ENCODE measurements at places on chromosomes 7 and 10. TPM values are rescaled to one million over a fixed set of nuclear protein-coding genes. Genes with fewer than 3 reads are reported as not detected.

GRCh38 chr7:68031180-68031943, 1034.7 kb downstream of the TYW1 start:
- no peaks in the 10 kb centered on the region for H3K36me3 ChIP-seq
- no peaks in the 10 kb centered on the region for H3K27me3 ChIP-seq
- H3K27ac ChIP-seq: no peak overlapping the region

EIF4H gene
- 179 TPM for total RNA-seq

C10orf62 gene
- total RNA-seq: not detected

DNA sequence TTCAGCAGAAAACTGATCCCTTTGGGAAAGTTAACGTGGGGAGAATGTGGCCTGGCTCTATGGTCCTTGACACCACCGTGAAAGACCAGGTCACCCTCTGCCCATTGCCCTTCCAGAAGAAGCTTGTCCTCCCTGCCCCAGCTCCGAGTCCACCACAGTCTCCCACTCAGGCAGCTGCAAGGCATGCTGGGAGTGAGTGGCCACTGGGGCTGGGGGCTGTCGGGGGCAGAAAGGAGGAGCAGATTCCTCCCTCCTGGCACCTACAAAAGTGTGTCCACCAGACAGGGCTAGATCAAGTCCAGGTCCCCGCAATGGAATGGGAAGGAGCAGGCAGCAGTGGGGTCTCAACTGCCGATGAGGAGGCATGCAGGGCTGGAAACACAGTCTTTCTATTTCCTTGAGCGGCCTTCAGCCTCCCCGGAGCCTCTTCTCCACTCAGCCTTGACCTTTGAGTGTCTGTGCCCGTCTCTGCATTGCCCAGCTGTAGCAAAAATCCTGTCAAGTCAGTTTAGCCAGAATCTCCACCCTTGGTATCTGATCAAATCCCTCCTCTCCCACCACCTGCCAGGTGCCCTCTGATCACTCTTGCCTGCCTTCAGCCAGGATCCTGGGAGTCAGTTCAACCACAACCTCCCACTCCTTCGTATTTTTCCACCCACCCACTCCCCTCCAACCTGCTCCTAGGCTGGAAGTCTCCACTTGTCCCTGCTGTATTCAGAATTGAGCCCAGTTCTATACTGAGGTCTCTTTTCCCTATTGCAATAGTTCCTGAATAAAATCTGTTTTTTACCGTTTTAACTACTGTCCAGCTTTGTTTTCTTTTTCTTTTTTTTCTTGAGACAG, 6.9 kb upstream of the ZNF316 start:
- H3K4me3 ChIP-seq: no peak overlapping the region
- no peaks in the 10 kb centered on the region for H3K36me3 ChIP-seq
- H3K4me1 ChIP-seq: peaks cover 2% of the 10 kb centered on the region
- no peak for DNase-seq
- H3K27ac ChIP-seq: no peak overlapping the region

RELN gene
- total RNA-seq: 2.3 TPM

DNA sequence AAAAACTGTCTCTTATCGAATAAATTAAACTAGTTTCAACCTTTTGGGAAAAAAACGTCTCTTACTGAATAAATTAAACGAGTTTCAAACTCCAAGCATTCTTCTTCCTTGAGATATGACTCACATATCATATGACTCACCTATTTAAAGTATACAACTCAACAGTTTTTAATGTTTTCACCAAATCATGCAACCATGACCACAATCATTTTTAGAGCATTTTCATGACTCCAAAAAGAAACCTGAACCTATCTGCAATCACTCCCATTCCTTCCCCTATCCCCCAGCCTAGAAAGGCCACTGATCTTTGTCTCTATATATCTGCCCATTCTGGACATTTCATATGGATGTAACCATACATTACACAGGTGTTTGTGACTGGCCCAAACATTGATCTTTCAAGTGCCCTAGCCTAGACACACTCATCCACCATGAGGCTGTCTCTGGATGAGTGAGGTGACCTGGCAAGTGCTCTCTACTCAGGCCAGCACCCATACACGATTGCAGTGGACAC, 115.3 kb downstream of the PIP4K2A start:
- H3K36me3 ChIP-seq: peaks cover 4% of the 10 kb centered on the region
- H3K27me3 ChIP-seq: no peaks in the 10 kb centered on the region
- peaks cover 98% of the 10 kb centered on the region for H3K4me1 ChIP-seq
- H3K27ac ChIP-seq: peak overlapping the region; percentile 84
- no peak overlapping the region for H3K4me3 ChIP-seq
- no peak for DNase-seq

GRCh38 chr10:124450012-124450782, at the start of gene NKX1-2:
NKX1-2 (minus strand) TSS chr10:124450035; CDS start chr10:124449943, 92 bp downstream.
- no peak within 1 kb of the TSS for H3K27ac ChIP-seq
- H3K36me3 ChIP-seq: no peaks in the 10 kb centered on the region
- peaks cover 73% of the 10 kb centered on the region for H3K27me3 ChIP-seq
- no peak for DNase-seq

TMEM243 gene
- total RNA-seq: 47.6 TPM
